ENCODE measurements at places on chromosomes 2 and 18.

DNA sequence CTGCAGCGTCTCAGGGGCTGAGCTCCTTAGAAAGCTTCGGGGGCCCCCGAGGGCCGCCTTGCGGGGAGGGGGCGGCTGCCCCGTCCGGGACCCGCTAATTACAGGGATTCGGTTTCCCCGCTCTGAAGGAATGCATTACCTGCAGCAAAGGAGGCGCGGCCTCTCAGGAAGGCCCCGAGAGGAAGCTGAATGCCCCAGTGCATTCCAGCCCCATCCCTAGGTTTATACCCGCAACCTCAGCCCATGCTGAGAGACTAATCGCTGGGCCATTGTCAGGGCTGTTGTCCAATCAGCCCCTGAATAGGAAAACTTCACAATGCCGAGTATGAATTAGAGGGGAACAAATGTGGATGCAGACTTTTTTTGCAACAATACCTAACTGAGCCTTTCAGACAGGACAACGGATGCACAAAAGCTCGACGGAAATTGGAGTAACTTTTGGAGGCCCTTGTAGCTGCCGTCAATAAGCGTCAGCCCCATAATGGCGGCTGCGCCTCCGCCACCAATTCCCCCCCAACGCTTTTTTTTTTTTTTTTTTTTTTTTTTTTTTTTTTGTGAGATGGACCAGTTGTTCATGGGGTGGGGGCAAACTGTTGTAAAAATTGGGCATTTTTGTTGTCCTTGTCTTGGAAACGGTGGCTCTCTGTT, 138.6 kb upstream of the SIX3 start:
- no peak for DNase-seq

- DNase-seq: no peak
These were observed 16.0 kb downstream of the DNAH6 start for GRCh38 chr2:84532291-84532690.

- no peak for DNase-seq
These were observed 250.2 kb downstream of the ALPK2 start for GRCh38 chr18:58378411-58379379.

- DNase-seq: no peak
These were observed 36.5 kb downstream of the POLR1A start for GRCh38 chr2:86069091-86069685.

- DNase-seq: no peak
These were observed 235.2 kb upstream of the THSD7B start for GRCh38 chr2:136530146-136530545.

GRCh38 chr18:36101943-36102342, 27.2 kb downstream of the SLC39A6 start:
- DNase-seq: no peak

GRCh38 chr2:160417745-160418397, 75.7 kb downstream of the RBMS1 start:
- DNase-seq: no peak

DNA sequence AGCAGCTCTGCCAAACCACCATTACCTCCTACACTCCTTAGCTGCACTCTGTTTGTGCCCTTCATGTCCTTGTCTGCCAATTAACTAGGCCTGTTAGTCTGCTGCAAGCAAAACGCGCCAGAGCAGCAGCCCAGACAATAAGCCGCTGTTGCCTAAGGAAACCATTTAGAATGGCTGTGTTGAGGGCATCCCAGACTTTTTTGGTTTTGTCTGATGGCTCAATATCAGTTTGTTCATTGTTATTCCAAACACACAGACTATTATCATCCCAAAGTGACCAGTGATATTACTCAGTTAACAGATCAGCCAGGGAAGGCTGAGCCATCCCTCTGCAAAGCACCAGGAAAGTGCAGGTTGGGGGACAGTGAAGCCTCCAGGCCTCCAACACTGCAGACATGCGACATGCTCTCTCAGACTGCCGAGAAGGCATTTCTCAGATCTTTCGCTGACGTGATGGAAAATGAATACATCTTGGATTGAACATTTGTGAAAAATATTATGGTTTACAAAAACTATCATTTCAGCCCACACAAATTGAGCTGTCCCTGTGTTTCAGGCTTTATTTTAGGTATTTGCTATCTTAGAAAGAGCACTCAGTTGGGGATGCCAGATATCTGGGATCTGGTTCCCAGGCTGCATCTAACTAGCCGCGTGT, 182.0 kb upstream of the HNRNPA3 start:
- peak; percentile 38 for DNase-seq

- no peak for DNase-seq
These were observed 56.2 kb downstream of the ZCCHC2 start for GRCh38 chr18:62578980-62579511.

- DNase-seq: no peak
These were observed 14.6 kb downstream of the ABCG8 start for GRCh38 chr2:43853141-43854081.

GRCh38 chr18:7607540-7608173, 40.5 kb downstream of the PTPRM start:
- no peak for DNase-seq

- no peak for DNase-seq
These were observed 31.8 kb upstream of the INPP4A start for GRCh38 chr2:98412751-98413458.

GRCh38 chr2:64143169-64144056, 807 bp downstream of the PELI1 start:
- DNase-seq: peak; percentile 25

GRCh38 chr2:7694076-7694985, 777.1 kb downstream of the RNF144A start:
- no peak for DNase-seq

- no peak for DNase-seq
These were observed 67.2 kb upstream of the DSC1 start for GRCh38 chr18:31229829-31230228.

GRCh38 chr2:168059758-168060157, 187.6 kb downstream of the STK39 start:
- no peak for DNase-seq

DNA sequence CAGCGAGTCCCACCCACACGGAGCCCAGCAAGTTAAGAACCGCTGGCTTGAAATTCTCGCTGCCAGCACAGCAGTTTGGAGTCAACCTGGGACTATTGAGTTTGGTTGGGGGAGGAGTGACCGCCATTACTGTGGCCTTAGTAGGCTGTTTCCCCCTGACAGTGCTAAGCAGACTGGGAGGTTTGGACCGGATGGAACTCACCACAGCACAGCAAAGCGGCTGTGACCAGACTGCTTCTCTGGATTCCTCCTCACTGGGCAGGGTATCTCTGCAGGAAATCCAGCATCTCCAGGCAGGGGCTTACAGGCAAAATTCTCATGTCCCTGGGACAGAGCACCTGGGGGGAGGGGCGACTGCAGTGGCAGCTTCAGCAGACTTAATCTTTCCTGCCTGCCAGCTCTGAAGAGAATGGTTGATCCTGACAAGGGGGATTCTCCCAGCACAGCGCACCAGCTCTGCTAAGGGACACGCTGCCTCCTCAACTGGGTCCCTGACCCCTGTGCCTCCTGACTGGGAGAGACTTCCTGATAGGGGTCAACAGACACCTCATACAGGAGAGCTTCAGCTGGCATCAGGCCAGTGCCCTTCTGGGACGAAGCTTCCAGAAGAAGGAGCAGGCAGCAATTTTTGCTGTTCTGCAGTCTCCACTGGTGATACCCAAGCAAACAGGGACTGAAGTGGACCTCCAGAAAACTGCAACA, 425.4 kb downstream of the NYAP2 start:
- DNase-seq: no peak

GRCh38 chr2:52976143-52976949, 791.3 kb upstream of the CHAC2 start:
- DNase-seq: no peak

DNA sequence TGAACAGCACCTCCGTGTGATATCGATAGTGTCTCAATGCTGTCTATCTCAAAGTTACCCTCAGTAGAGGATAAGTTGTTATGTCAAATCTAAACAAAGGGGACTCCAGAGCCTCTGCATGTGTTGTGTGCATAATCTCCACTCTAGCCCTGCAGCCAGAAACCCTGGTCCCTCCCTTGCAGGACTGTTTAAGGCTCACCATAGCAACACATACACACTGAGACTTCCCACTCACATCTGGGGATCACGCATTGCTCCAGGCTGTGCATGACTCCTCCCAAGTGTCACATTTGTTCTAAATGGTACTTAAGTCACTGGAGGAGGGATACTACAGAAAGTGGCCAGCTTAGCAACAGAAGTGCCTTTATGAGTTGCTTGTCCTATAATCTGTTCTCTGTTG, 258.6 kb upstream of the CRIM1 start:
- DNase-seq: no peak

- DNase-seq: no peak
These were observed 56.4 kb downstream of the TTC32 start for GRCh38 chr2:19845323-19845920.

- DNase-seq: no peak
These were observed 234.8 kb downstream of the ALPK2 start for GRCh38 chr18:58394046-58394445.

DNA sequence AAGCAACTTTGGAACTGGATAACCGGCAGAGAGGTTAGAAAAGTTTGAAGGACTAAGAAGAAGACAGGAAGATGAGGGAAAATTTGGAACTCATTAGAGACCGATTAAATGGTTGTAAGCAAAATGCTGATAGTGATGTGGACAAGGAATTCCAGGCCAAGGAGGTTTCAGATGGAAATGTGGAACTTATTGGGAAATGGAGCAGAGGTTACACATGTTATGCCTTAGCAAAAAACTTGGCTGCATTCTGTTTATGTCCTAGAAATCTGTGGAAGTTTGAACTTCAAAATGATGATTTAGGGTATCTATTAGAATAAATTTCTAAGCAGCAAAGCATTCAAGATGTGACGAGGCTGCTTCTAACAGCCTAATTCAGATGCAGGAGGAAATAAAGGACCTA, 675.1 kb upstream of the SYT4 start:
- no peak for DNase-seq

- DNase-seq: no peak
These were observed 87.2 kb downstream of the CTAGE1 start for GRCh38 chr18:22330508-22330907.

DNA sequence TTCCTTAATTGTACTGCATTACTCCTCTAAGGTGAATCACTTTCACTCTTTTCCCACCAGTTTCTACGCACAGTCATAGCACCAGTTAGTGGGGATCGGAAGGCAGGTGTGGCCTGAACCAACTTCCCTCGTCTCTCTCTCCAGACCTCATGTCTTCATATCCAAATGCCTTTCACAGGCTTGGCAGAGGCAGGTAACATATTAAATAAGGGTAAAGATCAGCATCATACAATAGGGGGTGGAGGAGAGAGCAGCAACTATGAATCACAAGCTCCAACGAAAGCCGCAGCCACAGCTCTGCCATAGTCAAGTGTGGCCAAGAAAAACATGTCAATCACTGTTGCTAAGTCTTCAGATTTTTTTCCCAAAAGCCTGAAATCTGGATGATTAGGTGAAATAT, 40.3 kb downstream of the AP1S3 start:
- DNase-seq: no peak

DNA sequence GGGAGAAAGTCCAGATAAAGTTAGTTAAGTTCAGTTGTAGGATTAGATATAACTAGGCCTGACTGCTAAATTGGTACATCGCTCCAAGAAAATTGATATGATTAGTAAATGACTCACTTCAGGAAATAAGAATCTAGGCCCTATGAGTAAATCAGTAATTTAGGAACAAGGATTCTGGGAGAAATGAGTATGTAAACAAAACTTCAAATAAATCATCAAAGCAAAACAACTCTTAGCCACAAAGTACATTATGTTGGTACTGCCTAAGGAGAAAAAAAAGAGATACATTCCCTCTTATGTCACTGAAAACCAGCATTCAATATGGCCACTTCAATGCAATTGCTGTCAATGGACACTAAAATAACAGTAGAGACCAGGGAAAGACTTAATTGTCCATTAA, 529.1 kb downstream of the ZNF804A start:
- no peak for DNase-seq

- DNase-seq: no peak
These were observed 350.6 kb upstream of the VRK2 start for GRCh38 chr2:57696016-57696415.

GRCh38 chr18:74353169-74353775, 37.6 kb downstream of the C18orf63 start:
- peak; percentile 59 for DNase-seq

GRCh38 chr2:159933727-159934049, 128.7 kb downstream of the PLA2R1 start:
- DNase-seq: no peak

- DNase-seq: peak; percentile 15
These were observed 123.5 kb downstream of the PRKRA start for GRCh38 chr2:178327516-178327915.

DNA sequence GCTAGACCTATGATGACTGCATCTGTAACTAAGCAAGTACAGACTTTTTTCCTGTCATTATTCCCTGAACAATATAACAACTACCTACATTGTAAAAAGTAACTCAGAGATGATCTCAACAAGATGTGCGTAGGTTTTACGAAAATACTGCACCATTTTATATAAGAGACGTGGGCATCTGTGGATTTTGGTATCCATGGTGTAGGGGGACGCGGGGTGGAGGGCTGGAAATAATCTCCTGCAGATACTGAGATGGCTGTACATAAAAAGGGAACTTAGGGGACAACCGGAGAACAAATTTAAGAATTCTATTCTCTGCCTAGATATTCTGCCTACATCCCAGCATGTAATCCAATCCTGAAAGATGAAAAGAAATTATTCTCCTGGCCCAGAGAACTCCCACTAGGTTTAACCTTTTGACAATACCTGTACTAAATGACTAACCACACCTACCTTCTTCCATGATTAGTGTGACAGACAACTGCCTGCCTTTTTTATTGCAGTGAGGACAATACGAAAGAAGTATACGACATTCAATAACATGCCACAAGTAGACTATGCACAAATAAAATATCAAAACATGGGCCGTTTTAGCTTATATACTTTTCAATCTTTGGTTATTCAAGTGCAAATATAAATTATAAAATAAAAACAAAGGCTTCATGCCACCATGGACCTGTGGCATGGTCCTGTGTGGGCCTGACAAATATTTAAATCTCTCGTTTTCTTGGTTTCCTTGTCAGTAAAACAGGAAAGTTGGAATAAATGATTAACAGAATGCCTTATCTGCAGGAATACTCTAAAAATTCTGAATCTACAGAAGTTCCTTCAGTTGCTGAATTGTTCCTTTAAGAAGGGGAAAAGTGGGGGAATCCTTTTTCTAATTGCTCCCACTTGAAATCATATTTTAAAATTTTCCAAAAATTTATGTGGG, 46.3 kb downstream of the RTN4 start:
- DNase-seq: no peak

Measured in NCI-H1105 (cell line).